ENCODE measurements at places on chromosomes 7 and 10.

DNA sequence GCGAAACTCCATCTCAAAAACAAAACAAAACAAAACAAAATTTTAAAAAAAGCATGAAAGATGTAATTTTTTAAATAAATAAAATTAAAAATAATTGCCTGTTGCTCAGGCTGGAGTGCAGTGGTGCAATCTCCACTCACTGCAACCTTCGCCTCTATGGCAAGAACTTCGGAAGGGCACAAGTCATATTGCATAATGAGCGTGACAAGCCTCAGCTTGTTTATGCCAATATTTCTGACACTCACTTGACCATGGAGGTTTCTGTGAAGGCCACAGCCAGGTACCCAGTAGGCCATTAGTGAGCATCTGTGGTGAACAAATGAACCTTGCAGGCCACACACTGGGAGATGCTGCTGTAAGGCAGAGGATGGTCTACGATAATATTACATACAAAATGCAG lies 106.1 kb upstream of the KMT2C start:
- DNase-seq: no peak

- no peak for DNase-seq
Observed at GRCh38 chr10:14219411-14219810, 111.3 kb downstream of the FRMD4A start.

DNA sequence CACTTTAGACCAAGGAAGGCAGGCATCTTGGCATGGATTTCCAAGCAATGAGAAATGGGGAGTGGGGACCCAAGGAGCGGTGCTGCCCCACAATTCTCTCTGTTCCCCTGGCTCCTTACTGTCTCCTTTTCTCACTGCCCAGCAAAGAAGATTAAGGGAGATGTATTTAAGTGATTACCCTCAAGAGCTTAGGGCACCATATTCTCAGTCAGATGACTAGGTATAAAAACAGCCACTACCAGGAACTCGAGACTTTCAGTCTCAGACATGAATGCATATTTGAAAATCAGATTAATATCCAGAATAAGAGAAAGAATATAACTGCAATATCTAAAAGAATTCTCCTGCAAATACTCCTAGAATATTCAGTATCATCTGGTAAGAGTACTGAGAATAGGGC lies at the start of gene ABLIM1:
Gene ABLIM1, minus strand, starts transcription at position 101 of the 400 bp plus-strand sequence. Its CDS starts 75 bp downstream, at position 26.
- DNase-seq: no peak

- DNase-seq: no peak
Observed at GRCh38 chr7:153912211-153912610, 140.0 kb upstream of the DPP6 start.

GRCh38 chr10:30062582-30062981 lies 3.2 kb upstream of the JCAD start:
- DNase-seq: no peak

- no peak for DNase-seq
Observed at GRCh38 chr10:58014436-58014835, 253.3 kb downstream of the IPMK start.

- no peak for DNase-seq
Observed at GRCh38 chr7:22566176-22566575, 66.2 kb upstream of the STEAP1B start.

DNA sequence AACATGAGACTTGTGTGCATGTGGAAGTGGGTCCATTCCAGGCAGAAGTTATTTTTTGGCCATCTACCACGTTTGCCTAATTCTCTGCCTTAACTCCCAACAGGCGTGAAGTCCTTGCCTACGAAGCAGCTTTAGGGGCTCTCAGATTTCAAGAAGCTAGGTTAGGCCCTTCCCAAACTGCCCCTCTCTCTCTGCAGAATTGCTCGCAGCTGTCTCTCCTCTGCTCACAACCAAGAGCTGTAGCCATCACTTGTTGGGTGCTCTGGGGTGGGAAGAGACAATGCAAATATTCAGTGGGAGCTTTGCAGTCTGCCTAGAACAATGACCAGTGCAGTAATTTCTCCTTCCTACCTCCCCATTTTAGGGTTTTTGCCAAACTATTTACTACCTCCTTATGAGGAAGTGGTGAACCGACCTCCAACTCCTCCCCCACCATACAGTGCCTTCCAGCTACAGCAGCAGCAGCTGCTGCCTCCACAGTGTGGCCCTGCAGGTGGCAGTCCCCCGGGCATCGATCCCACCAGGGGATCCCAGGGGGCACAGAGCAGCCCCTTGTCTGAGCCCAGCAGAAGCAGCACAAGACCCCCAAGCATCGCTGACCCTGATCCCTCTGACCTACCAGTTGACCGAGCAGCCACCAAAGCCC lies 24.9 kb downstream of the CYP17A1 start:
- DNase-seq: no peak

DNA sequence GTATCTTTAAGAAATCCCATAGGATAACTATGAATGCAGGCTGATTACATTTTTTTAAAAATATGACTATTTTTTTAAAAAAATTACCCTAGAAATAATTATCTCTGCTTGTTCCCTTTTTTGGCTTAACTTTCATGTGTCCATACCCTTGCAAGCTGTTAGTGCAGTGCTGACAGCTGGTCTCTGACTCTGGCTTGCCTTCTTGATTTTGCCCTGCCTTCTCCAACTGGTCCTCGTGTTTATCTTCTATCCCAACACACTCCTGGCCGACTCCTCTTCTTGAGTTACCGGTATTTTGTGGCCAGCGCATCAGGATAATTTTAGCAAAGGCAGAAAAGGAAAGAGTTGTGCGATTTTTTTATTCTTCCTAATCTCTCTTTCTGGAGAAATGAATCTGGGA lies 111.7 kb upstream of the STARD3NL start:
- DNase-seq: no peak

DNA sequence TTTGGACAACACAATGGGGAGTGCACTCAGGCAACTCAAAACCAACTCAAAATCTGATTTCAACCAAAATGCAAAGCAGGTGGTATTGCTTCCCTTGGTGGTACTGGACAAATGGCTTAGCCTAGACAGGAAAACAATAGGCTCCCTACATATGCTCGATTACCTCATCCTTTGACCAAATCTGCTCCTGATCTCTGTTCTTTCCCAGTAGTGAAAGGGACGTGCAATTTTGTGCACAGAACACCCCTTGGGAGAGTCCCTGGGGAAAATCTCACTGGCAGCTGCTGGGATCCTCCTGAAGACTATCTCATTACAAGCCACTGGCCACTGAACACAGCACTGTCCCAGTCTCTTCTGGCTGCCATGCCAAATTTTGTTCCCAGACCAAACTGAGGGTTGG lies 149.2 kb upstream of the VSTM2A start:
- no peak for DNase-seq

DNA sequence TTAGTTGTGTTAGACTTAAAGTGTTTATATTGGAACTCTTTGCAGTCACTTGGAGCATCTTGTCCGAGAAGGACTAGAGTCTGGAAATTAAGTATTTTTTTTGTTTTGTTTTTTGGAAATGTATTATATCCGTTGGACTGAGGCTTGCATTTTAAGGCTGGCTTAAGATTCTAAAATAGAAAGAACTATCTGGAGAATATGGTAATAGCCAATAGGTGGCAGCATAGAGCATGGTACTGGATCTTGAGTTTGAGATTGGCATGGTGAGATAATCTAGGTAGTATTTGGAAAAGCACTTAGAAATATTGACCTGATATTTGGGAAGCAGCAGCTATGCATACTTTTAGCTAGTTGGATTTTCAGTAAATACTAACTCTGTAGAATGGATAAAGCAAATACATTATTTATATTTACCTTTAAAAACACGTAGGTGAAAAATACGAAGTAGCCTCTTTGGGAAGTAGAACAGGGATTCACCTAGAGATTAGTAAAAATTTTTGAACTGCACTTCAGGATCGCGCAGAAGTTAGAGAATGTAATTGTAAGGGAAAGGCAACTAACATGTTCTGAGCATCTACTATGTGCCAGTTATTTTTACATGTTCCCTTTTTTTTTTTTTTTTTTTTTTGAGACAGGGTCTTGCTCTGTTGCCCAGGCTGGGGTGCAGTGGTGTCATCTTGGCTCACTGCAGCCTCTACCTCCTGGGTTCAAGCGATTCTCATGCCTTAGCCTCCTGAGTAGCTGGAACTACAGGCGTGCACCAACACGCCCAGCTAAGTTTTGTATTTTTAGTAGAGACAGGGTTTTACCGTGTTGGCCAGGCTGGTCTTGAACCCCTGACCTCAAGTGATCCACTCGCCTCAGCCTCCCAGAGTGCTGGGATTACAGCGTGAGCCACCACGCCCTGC lies 78.6 kb downstream of the LCOR start:
- DNase-seq: no peak

GRCh38 chr7:38550836-38551235 lies 80.3 kb downstream of the AMPH start:
- DNase-seq: no peak

DNA sequence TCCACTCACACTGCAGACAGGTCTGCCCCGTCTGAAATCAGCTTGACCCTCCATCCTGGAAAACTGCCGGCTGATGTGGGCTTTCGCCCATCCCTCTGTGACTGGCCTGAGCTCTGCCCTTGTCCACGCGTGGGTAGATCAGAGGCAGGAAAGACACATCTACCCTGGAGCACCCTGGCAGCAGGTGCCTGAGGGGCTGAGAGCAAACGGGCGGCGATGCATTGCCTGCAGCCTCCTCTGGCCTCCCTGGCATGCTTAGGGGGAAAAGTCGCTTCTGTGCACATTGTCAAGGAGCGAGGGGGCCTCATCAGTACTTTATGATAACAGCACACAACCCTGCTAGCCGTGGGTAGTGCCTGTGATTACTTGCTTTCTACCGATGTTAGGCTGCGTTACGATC lies 109.4 kb downstream of the ADARB2 start:
- DNase-seq: no peak

DNA sequence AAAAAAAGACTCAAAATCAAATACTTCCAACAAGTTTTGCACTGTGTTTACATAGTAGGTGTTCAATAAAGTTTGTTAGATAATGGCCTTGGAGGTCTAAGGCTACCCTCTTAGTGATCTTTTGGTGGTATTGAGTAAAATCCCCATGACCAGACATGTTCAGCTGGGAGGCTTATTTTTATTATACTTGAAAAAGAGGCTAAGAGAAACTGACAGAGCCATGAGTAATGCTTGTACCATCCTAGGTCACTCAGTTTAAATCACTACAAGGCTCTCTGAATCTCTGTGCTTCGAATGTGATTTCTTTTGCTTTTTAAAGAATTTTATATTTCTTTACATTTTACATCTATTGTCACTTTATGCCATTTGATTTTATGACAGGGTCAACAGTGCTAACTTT lies 90.5 kb downstream of the TWIST1 start:
- DNase-seq: no peak

DNA sequence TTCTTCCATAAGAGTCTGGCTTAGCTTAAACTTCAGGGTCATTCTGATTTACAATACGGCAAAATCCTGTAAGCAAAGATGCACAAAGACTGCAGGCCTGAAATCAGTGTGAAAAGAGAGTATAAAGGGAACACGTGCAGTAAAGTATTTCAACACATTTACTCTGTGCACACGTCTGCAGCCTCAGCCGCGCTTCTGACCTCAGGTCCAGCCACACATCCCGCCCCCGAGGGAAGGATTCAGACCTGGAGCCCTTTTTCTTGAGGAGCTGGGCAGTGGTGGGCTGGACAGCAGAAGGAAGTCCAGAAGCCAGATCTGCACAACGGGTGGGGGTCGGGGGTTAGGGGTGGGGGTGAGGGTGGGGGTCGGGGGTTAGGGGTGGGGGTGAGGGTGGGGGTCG lies 58.9 kb upstream of the FAM20C start:
- DNase-seq: no peak

DNA sequence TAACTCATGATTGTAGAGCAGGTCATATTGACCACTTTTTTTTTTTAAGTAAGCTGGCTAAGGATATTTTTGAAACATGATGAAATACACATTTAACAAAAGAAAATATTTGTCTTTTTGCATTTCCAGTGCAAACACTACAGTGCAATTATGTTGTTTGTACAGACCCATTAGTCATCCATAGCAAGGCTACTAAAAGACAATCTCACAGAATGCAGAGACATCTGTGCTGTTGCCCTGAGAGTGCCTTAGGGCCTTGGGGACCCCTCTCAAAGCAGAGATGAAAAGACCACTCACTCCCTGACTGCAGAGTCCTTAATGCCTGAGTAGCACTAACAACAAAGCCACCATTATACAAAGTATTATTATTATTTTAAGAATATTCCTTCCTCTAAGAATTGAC lies 104.5 kb downstream of the NRCAM start:
- DNase-seq: no peak

- DNase-seq: no peak
Observed at GRCh38 chr10:131006458-131007256, 304.9 kb downstream of the TCERG1L start.

- DNase-seq: no peak
Observed at GRCh38 chr7:116812860-116813259, 49.5 kb upstream of the CAPZA2 start.

DNA sequence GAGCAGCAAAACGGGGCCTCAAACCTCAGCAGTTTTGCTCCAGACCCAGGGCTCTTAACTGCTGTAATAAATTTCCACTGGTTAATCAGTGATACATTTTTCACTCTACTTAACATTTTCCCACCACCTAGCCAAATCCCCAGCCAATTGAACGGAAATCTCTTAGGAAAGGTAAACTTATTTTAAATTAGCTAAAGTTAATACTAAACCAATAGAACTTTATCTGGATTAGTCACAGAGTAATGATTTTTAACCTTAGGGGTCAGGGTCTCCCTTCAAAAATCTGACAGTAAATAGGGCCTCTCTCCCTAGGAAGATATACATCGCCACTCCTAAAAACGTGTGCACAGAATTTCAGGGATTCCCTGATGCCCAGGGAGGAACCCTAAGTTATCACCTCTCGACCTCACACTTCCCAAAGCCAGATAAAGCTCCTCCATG lies 87.4 kb upstream of the KMT2E start:
- DNase-seq: no peak

DNA sequence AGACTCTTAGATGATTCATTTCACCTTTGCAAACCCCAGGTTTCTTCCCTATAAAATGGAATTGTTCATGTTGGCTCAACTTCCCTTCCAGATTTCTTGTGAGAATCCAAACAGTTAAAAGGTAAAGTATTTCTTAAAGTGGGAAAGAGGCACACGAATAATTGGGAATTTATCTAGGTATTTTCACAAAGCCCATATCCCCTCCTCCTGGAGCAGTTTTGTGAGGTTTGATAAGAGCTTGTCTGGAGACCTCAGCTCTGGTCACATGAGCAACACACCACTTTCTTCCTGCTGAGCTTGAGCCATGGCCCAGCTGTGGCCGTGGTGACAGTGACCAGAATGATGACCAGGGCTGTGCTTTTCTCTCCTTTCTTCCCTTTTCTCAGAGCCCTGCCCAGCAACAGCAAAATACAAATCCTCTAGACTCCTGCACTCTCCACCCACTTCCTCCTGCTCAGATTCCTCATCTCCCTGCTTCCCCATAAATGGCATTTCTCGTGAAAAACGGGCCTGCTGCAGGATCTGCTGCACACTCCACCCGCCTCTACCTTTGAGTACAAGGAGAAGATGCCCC lies 87.7 kb downstream of the PIK3CG start:
- DNase-seq: no peak

GRCh38 chr7:155887174-155887525 lies 74.9 kb upstream of the SHH start:
- no peak for DNase-seq

GRCh38 chr7:103833401-103833800 lies 156.1 kb downstream of the RELN start:
- no peak for DNase-seq

Data from posterior vena cava (tissue), 2 donors.